ENCODE measurements at places on chromosomes 2 and 18.

DNA sequence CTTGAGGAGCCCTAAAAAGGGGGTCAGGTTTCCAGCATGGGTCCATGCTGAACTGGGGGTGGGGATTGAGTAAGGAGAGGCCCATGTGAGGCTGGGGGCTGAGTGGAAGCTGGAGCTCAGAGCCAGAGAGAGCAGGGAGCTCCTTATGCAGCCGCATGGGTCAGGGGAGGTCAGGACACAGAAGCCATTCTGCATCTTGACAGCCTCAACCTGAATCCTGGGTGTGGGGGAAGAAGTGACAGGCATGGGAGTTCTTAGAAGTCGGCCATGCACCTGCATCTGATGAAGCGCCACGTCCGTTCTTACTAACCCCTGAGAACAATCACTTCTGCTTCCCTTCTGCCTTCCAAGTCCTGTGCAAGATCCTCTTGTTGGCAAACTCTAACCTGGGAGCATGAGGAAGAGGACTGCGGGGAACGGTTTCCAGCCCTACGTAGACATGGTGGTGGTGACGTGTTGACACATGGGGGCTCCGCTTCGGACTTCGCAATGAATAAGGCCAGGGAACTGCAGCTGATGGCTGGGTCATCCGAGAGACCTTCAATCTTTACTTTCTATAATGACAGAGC, 22.3 kb downstream of the GNLY start:
- DNase-seq: no peak

- DNase-seq: peak; percentile 65
Measured at GRCh38 chr2:237996021-237996593, 29.3 kb downstream of the UBE2F start.

DNA sequence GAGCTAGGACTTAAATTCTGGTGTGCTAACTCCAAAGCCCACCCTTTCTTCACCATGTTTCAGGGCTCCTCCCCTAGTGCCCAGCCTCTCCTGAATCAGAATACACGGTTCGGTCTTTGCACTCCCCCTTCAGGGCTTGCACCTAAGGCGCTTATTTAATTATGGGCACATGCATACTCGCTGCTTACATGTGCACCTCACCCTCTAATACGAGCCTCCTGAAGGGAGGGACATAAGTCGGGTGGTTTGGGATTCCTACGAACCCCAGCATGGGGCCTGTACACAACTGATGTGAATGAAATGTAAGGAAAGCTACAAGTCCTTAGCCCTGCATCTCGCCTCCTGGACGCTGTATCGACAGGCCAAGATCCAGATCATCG, 435 bp downstream of the IFT172 start:
- peak; percentile 16 for DNase-seq

DNA sequence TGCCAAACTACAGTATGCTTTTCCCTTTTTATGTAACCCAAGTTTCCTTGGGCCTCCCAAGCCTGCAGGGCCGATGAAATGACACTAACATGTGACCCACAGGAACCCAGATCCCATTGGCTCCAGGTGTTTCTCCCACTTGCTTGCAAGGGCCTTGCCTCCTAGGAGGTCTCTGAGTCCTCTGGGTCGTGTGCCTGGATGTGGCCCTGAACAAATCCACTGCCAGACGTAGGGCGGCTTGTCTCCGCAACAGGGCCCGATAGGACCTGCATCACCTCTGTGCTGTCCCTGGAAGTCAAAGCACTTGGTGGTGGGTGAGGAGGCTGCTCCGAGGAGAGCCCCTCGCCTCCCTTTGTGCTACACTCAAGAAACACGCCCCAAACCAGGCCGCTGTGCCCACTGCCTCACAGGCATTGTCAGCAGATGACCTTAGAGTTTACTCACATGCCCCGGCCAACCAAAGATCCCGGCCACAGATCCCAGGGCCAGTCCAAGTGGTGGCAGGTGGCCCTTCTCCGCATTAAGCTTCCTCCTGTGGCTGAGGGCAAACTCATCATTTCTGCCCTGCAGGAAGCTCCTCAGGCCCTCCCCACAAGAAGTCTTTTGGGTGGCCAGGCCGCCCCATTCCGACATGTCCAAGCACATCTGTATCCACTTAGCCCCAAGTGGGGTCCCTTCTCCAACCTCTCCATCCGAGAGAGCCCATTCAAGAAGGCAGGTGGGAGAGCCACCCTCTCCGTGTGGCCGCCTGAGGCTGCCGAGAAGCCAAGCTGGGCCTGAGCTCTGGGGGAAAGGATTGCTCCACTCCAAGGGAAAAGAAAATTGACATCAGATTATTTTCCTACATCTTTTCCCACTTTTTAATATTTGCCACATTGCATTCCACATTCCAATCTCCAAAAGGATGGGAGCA, 76.7 kb downstream of the GFPT1 start:
- DNase-seq: no peak

GRCh38 chr2:168355779-168356476, 100.1 kb upstream of the CERS6 start:
- DNase-seq: no peak

DNA sequence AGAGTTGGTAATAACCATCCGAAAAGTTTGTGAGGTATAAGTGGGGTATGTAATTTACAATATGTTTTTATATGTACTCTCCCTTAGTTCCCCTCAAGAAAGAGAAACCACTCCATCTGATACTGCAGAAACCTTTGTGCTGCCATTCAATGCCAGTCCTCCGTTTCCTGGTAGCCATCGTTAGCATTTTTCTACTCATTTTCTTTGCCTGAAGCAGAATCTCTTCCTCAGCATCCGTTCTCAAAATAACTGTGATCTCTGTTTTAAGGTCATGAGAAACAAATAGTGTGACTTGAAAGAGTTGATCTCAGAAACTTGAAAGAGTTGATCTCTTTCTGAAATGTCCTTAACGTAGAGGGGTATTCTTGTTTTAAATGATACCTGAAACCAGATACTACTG, 996 bp downstream of the PTCD3 start:
- DNase-seq: no peak

DNA sequence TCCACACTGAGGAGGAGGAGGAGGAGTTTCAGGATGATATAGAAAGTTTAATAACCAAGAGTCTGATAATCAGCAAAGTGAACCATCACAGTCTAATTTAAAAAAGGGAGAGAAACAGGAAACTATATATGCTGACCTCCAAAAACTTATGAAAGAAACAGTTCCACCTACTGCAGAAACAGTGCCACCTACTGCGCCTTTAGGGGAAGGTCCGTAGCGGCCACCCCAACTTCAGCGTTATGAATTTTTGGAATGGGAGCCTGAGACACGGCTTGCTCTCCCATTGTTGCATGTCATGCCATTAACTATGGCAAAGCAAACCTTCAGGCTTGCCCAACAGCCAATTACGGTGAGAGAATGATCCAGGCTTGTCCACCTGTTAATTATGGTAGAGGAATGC, 1719.2 kb upstream of the LRRTM1 start:
- no peak for DNase-seq

GRCh38 chr2:235868224-235868623, 300.0 kb downstream of the GBX2 start:
- no peak for DNase-seq

- peak; percentile 12 for DNase-seq
Measured at GRCh38 chr2:161414042-161415033, 1.8 kb upstream of the TBR1 start.

GRCh38 chr2:96134421-96134820, 3.9 kb downstream of the ASTL start:
- DNase-seq: no peak

GRCh38 chr2:173427887-173428668, 73.4 kb downstream of the CDCA7 start:
- DNase-seq: peak; percentile 71

GRCh38 chr2:206328974-206329373, 54.5 kb downstream of the ZDBF2 start:
- no peak for DNase-seq

- no peak for DNase-seq
Measured at GRCh38 chr2:6674381-6674780, 191.3 kb downstream of the CMPK2 start.

Data from AG10803 (cell line).